ENCODE measurements at places on chromosomes 7 and 10. TPM values are rescaled to one million over a fixed set of nuclear protein-coding genes. Genes with fewer than 3 reads are reported as not detected.
A peak's percentile ranks its signal among the peaks of the same experiment; 100 is the strongest.

SLC26A3 gene
- total RNA-seq: not detected

TCAF1 gene
- total RNA-seq: 89.6 TPM

DNA sequence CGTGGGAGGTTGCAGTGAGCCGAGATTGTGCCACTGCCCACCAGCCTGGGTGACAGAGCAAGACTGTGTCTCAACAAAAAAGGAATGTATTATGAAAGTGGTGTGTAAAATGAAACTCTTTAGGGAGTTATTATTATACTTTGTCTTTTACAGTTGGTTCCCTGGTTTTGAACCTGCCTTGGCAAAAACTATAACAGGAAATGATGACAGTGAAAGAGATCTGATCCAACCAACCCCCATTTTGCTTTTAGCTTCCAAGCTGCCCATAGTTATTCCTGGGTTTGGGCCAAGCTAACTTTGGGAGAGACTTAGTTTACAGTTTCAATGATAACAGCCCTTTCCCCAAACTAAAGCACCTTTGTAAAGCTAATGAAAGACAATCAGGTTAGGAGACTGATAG is 34.1 kb upstream of the NMT2 start:
- no peaks in the 10 kb centered on the region for H3K27me3 ChIP-seq
- H3K4me3 ChIP-seq: no peak overlapping the region
- DNase-seq: no peak
- H3K36me3 ChIP-seq: no peaks in the 10 kb centered on the region

- no peaks in the 10 kb centered on the region for H3K36me3 ChIP-seq
- peaks cover 15% of the 10 kb centered on the region for H3K4me1 ChIP-seq
- peak; percentile 92 for DNase-seq
- no peaks in the 10 kb centered on the region for H3K27me3 ChIP-seq
- H3K4me3 ChIP-seq: peak overlapping the region; percentile 50
These were observed 11.5 kb upstream of the OGA start for GRCh38 chr10:101829561-101830315.
